ENCODE measurements at places on chromosomes 2 and 18.

GRCh38 chr2:180505203-180505602 lies 475.2 kb upstream of the UBE2E3 start:
- H3K36me3 ChIP-seq: no peaks in the 10 kb centered on the region
- no peaks in the 10 kb centered on the region for H3K27me3 ChIP-seq
- H3K4me1 ChIP-seq: no peaks in the 10 kb centered on the region
- no peak for DNase-seq
- H3K4me3 ChIP-seq: no peak overlapping the region

- no peaks in the 10 kb centered on the region for H3K4me1 ChIP-seq
- no peaks in the 10 kb centered on the region for H3K36me3 ChIP-seq
- DNase-seq: no peak
- no peak overlapping the region for H3K27ac ChIP-seq
Observed at GRCh38 chr18:31321719-31322118, 3.8 kb downstream of the DSG1 start.

- H3K4me1 ChIP-seq: no peaks in the 10 kb centered on the region
- H3K36me3 ChIP-seq: peaks cover 8% of the 10 kb centered on the region
- no peak overlapping the region for H3K4me3 ChIP-seq
- no peaks in the 10 kb centered on the region for H3K27me3 ChIP-seq
Observed at GRCh38 chr2:45406621-45407020, 204.4 kb downstream of the SRBD1 start.

- no peaks in the 10 kb centered on the region for H3K4me1 ChIP-seq
- H3K27ac ChIP-seq: no peak overlapping the region
- DNase-seq: no peak
- no peaks in the 10 kb centered on the region for H3K36me3 ChIP-seq
- no peak overlapping the region for H3K4me3 ChIP-seq
Observed at GRCh38 chr2:217777906-217778305, 224.9 kb downstream of the TNS1 start.

DNA sequence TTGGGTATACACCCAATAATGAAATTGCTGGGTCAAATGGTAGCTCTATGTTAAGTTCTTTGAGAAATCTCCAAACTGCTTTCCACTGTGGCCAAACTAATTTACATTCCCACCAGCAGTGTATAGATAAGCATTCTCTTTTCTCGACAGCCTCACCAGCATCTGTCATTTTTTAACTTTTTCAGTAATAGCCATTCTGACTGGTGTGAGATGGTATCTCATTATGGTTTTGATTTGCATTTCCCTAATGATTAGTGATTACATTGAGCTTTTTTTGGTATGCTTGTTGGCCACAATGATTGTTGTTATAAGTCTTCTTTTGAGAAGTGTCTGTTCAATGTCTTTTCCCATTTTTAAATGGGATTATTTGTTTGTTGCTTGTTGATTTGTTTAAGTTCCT lies 50.4 kb upstream of the EPAS1 start:
- DNase-seq: no peak
- H3K4me3 ChIP-seq: no peak overlapping the region
- no peaks in the 10 kb centered on the region for H3K36me3 ChIP-seq
- no peaks in the 10 kb centered on the region for H3K4me1 ChIP-seq

GRCh38 chr2:189013671-189014448 lies 39.7 kb downstream of the COL3A1 start:
- no peak overlapping the region for H3K4me3 ChIP-seq
- H3K27ac ChIP-seq: no peak overlapping the region
- H3K27me3 ChIP-seq: no peaks in the 10 kb centered on the region
- no peaks in the 10 kb centered on the region for H3K36me3 ChIP-seq

- H3K4me3 ChIP-seq: no peak overlapping the region
- no peaks in the 10 kb centered on the region for H3K27me3 ChIP-seq
- no peak overlapping the region for H3K27ac ChIP-seq
- H3K4me1 ChIP-seq: peaks cover 56% of the 10 kb centered on the region
Observed at GRCh38 chr2:112814278-112814677, 22.3 kb downstream of the IL1B start.

GRCh38 chr2:20626698-20627513 lies 24.0 kb downstream of the HS1BP3 start:
- no peaks in the 10 kb centered on the region for H3K36me3 ChIP-seq
- peaks cover 46% of the 10 kb centered on the region for H3K4me1 ChIP-seq
- peaks cover 2% of the 10 kb centered on the region for H3K27me3 ChIP-seq
- no peak for DNase-seq
- H3K27ac ChIP-seq: peak overlapping the region; percentile 67

DNA sequence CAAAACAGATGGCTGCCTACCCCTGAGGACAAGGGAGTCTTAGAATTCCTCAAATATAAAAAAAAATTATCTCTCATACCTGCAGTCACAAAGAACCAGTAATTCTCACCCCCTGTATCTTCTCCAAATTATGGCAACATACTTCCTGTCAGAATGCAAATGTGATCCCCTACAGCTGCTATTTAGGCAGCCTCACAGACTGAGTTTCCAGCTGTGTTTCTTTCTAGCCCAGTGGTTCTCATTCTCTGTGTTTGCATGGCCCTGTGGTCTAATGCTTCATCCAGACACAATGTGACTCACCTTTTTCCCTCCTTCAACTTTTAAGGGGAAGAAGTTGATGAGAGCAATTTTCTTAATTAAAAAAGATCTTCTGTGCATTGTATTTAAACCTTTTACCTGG lies 726.3 kb downstream of the TSN start:
- no peak overlapping the region for H3K4me3 ChIP-seq
- H3K4me1 ChIP-seq: no peaks in the 10 kb centered on the region
- DNase-seq: no peak
- H3K27ac ChIP-seq: no peak overlapping the region

GRCh38 chr2:238466243-238466756 lies 39.6 kb downstream of the ASB1 start:
- no peak for DNase-seq
- no peak overlapping the region for H3K27ac ChIP-seq
- no peaks in the 10 kb centered on the region for H3K27me3 ChIP-seq
- H3K4me3 ChIP-seq: no peak overlapping the region
- peaks cover 5% of the 10 kb centered on the region for H3K4me1 ChIP-seq

DNA sequence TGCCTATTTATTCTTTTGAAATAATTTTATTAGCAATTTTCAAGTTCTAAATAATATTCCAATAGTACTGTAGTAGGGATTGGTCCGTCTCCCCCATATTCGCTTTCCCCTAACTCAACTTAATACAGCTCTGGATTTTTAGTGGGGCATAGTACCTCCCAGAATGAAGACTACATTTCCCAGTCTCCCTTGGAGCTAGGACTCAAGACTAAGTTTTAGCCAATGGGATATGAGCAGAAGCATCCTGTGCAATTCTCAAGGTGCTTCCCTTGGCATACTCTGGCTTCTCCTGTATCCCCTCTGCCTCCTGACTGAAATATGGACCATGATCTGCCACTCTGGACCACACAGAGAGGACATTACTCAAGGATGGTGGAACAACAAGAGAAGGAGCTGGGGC lies 24.1 kb downstream of the ST3GAL5 start:
- H3K4me3 ChIP-seq: no peak overlapping the region
- no peaks in the 10 kb centered on the region for H3K36me3 ChIP-seq
- H3K27me3 ChIP-seq: no peaks in the 10 kb centered on the region
- no peak for DNase-seq
- peaks cover 4% of the 10 kb centered on the region for H3K4me1 ChIP-seq

GRCh38 chr2:59041139-59041538 lies 800.0 kb upstream of the FANCL start:
- DNase-seq: no peak
- H3K27me3 ChIP-seq: peaks cover 3% of the 10 kb centered on the region
- H3K4me3 ChIP-seq: no peak overlapping the region
- no peak overlapping the region for H3K27ac ChIP-seq
- no peaks in the 10 kb centered on the region for H3K36me3 ChIP-seq

GRCh38 chr2:151024696-151025251 lies 236.9 kb downstream of the RBM43 start:
- H3K4me3 ChIP-seq: no peak overlapping the region
- peaks cover 12% of the 10 kb centered on the region for H3K4me1 ChIP-seq
- no peak overlapping the region for H3K27ac ChIP-seq
- no peaks in the 10 kb centered on the region for H3K27me3 ChIP-seq
- peaks cover 9% of the 10 kb centered on the region for H3K36me3 ChIP-seq
- DNase-seq: no peak

DNA sequence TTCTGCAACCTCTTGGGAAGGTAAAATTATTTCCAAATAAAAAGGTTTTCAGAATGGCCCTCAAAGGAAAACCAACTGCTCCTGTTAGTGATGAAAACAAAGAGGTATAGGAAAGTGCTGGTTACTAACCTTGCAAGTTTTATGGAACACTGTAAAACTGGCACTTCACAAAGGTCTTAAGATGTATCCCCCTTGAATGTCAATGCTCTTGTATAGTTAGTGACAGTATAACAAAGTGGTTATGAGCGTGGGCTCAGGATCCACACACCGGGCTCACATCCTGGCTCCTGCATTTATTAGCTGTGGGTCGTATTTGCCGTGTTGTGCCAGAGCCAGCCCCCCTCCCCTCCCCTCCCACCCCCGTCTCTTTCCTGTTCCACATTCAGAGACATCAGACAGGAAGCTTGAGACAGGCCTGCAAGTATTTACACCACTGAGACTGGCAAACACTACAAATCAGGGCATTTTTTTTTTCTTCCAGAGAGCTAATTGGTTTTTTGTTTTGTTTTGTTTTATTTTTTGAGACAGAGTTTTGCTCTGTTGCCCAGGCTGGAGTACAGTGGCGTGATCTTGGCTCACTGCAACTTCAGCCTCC lies 9.2 kb upstream of the DNPEP start:
- DNase-seq: no peak
- peaks cover 10% of the 10 kb centered on the region for H3K4me1 ChIP-seq
- no peak overlapping the region for H3K4me3 ChIP-seq
- H3K27ac ChIP-seq: no peak overlapping the region
- peaks cover 2% of the 10 kb centered on the region for H3K27me3 ChIP-seq

- no peaks in the 10 kb centered on the region for H3K36me3 ChIP-seq
- no peaks in the 10 kb centered on the region for H3K27me3 ChIP-seq
- H3K4me3 ChIP-seq: no peak overlapping the region
- peaks cover 24% of the 10 kb centered on the region for H3K4me1 ChIP-seq
- no peak for DNase-seq
Observed at GRCh38 chr18:76505614-76506013, 10.6 kb upstream of the ZNF516 start.

DNA sequence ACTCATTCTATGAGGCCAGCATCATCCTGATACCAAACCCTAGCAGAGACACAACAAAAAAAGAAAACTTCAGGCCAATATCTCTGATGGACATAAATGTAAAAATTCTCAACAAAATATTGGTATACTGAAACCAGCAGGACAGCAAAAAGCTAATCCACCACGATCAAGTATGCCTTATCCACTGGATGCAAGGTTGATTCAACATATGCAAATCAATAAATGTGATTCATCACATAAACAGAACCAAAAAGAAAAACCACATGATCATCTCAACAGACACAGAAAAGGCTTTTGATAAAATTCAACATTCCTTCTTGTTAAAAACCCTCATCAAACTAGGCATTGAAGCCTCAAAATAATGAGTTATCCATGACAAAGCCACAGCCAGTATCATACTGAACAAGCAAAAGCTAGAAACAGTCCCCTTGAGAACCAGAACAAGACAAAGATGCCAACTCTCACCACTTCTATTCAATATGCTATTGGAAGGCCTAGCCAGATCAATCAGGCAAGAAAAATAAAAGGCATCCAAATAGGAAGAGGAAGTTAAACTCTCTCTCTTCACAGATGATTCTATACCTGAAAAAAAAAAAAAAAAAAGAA lies 45.3 kb downstream of the RTTN start:
- H3K4me3 ChIP-seq: no peak overlapping the region
- H3K4me1 ChIP-seq: no peaks in the 10 kb centered on the region

DNA sequence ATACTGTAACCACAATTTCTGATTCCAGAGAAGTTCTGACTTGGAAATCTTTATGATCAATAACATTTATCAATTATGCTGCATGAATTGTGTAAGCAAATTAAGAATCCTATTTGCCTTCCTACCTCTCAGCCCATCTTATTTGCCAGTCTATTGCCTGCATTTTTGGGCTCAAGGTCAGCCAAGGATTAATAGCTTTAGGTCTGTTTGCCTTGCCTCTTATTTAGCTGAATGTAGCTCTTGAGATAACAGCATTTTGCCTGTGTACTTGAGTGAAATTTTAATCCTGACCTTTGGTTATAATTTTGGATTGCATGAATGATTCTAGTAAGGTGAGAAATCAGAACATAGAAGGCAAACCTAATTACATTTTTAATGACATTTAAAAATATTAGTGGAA lies 51.2 kb downstream of the MYO3B start:
- H3K27me3 ChIP-seq: no peaks in the 10 kb centered on the region
- H3K4me3 ChIP-seq: no peak overlapping the region
- no peak overlapping the region for H3K27ac ChIP-seq
- H3K36me3 ChIP-seq: no peaks in the 10 kb centered on the region
- H3K4me1 ChIP-seq: peaks cover 5% of the 10 kb centered on the region

DNA sequence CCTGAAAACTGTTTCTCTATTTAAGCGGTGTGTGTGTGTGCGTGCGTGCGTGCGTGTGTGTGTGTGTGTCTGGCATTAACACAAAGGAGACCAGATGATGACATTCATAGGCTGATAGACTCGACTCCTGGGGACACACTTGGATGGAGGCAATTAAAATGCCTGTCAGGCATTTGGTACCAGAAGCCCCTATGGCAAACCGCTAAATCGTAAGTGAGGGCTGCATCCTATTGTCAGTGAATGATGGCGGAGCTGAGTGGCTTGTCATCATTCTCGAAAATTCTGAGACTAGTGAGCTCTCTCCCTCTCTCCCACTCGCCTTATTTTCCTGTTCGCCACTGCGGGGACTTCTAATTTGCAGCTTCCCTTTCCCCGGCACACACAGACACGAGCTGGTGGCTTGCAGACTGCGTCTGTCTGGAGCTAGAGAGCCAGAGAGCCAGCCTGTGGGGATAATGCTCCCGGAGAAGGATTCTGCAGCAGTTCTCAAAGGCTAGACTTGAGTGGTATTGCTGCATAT lies 155.4 kb downstream of the MAP2 start:
- peak overlapping the region; percentile 95 for H3K27ac ChIP-seq
- H3K36me3 ChIP-seq: peaks cover 5% of the 10 kb centered on the region
- H3K4me1 ChIP-seq: peaks cover 54% of the 10 kb centered on the region
- peak overlapping the region; percentile 88 for H3K4me3 ChIP-seq

DNA sequence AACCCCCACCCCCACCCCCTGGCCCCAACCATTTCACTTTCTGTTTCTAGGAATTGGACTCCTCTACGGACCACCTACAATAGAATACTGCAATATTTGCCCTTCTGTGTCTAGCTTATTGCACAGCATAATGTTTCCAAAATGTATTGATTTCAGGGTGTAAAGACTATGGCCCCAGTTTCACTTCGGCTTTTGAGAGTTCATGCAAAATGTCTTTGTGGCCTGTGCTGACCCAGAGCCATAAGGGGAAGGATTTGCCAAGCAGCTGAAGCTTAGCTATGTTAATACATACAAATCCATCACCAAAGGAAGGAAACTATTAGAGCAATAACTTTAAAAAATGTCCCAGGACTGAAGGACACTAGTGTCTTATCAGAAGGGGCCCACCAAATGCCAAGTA lies 11.2 kb upstream of the ATP9B start:
- DNase-seq: no peak
- no peak overlapping the region for H3K4me3 ChIP-seq
- no peaks in the 10 kb centered on the region for H3K4me1 ChIP-seq
- H3K36me3 ChIP-seq: no peaks in the 10 kb centered on the region
- no peak overlapping the region for H3K27ac ChIP-seq
- H3K27me3 ChIP-seq: peaks cover 2% of the 10 kb centered on the region
